NCI-H510A (cell line): ENCODE measurements at places on chromosomes 5 and 9.

DNA sequence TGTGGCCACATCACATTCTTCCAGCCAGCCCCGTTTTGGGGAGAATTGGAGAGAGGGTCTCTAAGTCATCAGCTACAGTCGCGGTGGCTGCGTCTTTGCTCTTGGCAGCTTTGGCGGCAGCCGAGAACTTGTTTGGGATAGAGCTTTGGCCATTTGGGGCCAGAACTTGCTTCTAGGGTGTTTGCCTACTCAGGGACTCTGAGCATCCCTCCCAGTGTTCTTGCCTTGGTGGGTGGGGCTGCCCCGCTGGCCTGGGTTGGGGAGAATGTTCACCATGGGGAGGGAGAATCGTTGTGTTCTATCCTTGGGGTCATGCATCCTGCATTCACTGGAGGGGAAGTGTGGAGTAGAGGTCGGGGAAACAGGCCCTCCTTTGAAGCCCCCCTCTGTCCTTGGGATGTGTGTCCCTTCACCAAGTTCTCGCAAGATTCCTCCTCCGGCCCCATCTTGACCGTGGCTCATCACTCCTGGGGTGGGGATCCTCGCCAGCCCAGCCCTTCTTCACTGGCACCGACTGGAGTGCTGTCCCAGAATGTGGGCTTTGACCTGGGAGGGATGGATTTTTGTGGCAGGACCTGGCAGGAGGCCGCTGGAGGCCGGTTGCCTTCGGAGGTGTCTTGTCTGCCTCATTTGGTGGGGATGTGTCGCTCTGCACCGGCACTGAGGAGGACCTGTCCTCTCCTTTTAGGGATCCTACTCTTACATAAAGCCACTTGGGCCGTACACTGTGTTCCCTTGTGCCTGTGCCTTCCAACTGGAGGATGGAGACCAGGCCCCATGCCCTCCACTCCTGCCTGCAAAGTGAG lies 3.5 kb downstream of the PHF2 start:
- no peak for DNase-seq

DNA sequence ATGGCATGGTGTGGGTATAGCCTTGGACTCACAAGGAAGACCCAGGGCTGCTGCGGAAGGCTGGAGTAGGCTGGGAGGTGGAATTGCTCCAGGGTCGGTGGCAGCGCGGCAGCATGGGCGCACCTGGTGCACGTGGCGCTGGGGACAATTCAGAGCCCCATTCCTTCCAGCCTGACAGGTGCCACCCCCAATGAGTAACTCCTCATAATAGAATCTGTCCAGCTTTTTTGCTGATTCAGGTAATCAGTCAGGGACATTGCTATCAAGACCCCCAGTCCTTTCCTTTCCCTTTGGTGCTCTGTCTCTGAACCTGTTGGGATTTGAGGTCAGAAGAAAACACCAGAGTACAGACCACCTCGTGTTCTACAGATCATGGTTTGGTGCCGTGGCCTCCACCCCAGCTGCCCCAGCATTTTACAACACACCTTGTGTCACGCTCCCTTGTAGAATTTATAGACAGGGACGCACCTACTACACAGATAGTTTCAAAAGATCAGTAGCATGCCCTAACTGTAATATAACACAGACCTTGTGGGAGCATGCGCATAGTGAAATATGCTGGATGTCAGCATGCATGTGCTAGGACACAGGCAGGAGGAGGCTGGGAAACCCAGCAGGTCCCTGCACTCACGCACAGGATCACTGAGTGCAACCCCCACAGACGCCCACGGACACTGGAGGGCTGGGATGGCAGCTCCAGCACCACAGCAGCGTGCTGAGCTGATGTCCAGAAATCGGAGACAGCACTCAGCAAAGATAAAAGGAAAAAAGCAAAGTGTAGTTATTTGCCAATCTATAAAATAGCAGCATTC lies 47.9 kb upstream of the CTSL start:
- DNase-seq = no peak

- no peak for DNase-seq
Measured at GRCh38 chr5:1865948-1866347, 16.8 kb downstream of the IRX4 start.

DNA sequence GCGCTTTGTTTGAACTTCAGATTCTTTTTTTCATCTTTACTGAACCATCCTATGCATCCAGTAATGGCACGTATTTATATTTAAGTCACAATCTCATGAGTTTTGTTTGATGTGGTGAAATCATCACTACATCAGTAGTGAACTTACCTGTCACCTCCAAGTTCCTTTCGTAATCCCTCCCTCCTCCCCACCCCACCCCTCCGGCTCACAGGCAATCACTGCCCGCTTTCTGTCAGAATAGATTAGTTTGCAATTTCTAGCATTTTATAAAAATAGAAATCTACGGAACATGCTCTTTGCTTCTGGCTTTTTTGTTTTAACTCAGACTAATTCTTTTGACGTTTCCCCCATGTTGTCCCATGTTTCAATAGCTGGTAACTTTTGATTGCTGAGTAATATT lies 305.4 kb upstream of the IRX4 start:
- no peak for DNase-seq

GRCh38 chr9:77486968-77487367 lies 161.2 kb downstream of the GNA14 start:
- DNase-seq = no peak

DNA sequence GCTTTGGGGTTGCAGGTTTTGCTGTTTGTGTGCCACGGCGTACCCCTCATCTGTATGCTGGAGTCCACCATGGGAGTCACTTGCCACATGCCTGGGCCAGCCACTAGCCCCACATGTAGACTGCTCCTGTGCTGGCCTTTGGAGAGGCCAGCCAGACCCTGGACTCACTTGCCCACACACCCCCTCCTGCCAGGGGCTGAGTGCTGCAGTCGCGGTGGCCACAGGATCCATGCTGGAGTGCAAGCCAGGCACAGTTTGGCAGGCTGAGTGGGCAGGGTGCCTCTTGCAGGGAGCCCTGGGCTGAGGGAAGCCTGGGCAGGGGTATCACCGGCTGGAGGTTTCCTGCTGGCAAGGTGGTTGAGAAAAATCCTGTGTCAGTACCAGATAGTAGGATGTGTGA lies 25.6 kb upstream of the GCNT1 start:
- no peak for DNase-seq

- DNase-seq = no peak
Measured at GRCh38 chr5:64690417-64691151, at the start of gene SHISAL2B. TSS of gene SHISAL2B (plus strand) at chr5:64690503. CDS start at chr5:64690624, 121 bp downstream.

- no peak for DNase-seq
Measured at GRCh38 chr9:6426117-6426516, 13.1 kb downstream of the UHRF2 start.

- DNase-seq = no peak
Measured at GRCh38 chr9:121818016-121818661, 166.7 kb downstream of the DAB2IP start.

GRCh38 chr9:92140754-92141143 lies 25.5 kb upstream of the SPTLC1 start:
- DNase-seq = no peak

DNA sequence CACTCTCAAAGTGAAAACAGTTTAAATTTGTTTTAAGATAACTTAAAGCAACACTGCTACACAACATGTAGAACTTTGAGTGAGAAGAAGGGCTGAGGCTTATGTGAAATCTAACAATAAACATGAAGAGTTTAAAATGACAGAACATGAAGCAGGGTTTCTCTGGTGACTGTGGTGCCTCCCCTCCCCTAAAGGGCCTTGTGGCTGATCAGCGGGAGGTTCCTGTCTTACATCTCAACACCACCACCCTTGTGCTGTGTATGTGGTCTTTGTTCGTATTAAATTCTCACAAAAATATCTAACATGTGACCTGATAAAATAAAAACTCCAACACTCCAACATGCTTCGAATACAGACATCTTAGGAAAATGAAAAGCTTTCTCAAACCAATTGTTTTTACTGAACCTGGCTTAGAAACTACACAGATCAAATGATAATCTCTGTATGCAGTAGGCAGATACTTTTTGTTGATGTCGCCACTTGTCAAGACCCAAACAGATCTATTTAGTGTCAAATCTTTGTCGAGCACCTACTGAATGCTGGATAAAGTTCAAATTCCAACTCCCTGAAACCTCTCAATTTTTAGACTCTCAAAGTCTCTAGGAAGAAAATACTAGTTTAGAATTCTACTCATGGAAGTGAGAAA lies 9.9 kb upstream of the IQGAP2 start:
- no peak for DNase-seq

DNA sequence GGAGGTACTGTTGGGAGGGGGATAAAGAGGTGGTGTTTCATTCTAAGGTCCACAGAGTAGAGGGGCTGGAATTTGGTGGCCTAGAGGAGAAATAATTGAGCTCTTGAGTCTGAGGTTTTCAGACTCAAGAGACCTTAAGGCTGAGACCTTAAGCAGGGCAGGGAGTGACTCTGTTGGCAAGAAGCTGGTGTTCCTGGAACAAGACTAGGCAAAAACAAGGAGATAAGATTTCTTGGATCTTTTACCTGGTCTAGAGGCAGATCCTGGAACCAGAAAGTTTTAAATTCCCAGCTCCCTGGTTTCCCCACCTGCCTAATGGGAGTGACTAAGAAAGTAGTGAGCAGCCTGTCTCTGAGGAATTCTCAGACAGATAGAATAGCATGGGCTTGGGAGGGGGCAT lies 4.1 kb upstream of the CCL21 start:
- DNase-seq = no peak

GRCh38 chr5:148214665-148215185 lies 11.9 kb downstream of the SPINK6 start:
- DNase-seq = no peak

- no peak for DNase-seq
Measured at GRCh38 chr9:76045221-76045620, 154.7 kb downstream of the PCSK5 start.

GRCh38 chr9:113011911-113012381 lies at the start of gene ZNF883:
TSS of gene ZNF883 (minus strand) at chr9:113012192.
- peak; percentile 30 for DNase-seq

DNA sequence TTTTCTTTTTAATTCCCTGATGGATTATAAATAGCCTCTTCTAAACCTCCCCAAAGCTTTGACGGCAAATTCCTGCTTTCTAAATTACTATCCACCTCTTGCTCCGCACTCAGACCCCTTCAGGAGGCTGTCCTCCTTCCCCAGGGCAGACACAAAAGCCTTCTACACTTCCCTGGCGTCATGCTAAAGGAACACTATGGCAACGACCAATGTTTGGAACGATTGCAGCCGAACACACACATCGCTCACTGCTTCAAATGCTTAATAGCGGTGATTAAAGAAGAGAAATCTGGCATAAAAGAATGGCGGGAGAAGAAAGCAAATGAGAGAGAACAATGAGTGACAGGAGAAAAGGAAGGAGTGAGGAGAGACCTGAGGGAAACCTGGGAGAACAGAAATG lies 297.3 kb downstream of the MLLT3 start:
- no peak for DNase-seq

GRCh38 chr9:88187631-88188030 lies 49.4 kb upstream of the SPATA31C2 start:
- DNase-seq = no peak

- DNase-seq = no peak
Measured at GRCh38 chr5:172799416-172799815, 28.4 kb upstream of the DUSP1 start.

DNA sequence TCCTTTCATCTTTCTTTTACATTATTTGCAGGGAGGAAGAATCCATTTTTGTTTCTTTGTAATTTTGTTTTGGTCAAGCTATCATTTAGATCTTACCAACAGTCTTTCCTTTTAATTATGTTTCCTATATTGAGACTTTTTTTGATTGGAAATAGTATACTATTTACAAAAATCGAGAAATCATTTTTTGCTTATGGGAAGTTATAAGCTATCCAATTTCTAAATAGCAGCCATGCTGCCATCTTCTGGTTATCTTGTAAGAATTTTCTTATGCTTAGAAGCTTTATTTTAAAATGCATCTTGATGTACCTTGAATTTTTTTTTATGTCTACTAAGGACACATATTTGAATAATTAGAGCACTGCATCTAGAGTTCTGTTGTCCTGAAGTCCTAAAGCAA lies 821.2 kb downstream of the PTPRD start:
- no peak for DNase-seq

- DNase-seq = no peak
Measured at GRCh38 chr5:129125819-129126218, 31.3 kb downstream of the ISOC1 start.

DNA sequence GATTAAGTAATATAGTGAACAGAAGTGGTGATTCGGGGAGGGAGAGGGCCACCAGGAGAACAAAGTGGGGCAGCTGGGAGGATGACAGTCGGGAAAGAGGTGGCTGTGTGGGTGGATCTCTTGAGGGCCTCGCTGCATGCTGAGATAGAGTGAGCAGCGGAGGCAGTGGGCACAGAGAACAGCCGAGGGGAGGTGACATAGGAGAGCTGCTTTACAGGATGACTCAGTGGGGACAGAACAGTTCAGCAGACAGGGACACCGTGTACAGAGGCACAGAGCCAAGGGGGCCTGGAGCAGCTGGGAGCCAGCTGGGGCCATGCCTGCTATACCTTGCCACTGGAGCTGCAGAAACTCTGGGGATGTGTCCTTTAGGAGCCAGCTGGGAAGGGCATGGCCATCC lies 273.9 kb downstream of the GADD45G start:
- peak; percentile 66 for DNase-seq

DNA sequence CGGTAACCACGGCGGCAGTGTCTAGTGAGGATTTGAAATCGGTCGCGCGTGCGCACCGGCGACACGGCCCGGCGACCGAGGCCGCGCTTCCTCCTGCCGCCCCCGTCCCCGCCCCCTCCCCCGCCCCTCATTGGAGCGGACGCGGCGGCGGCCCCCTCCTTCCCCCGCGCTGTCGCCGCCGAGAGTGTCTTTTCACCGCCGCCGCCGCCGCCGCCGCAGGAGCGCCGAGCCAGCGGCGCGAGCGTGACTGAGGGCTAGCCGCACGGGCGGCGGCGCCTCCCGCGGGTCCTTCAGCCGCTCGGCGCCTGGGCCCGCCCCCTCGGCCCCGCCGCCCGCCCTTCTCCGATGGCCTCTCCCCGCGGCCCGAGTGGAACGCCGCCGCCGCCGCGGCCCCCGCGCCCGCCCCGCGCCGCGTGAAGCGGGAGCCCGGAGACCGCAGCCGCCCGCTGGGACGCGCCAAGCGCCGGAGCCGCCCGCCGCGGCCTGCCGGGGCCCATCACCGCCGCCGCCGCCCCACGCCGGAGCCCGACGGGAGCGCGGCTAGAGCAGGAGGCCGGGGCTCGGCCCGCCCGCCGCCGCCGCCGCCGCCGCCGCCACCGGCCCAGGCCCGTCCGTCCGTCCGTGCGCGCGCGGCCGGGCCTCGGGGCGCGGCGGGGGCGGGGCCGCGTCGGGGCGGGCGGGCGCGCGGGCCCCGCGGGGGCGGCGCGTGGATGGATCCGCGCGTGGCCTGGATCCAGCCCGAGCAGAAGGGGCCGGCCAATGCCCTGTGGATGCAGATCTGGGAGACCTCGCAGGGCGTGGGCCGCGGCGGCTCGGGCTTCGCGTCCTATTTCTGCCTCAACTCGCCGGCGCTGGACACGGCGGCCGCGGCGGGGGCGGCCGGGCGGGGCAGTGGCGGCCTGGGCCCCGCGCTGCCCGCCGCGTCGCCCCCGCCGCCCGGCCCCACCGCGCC lies at the start of gene TENT4A:
TSS of gene TENT4A (plus strand) at position 159 of the 952 bp plus-strand sequence. CDS start at position 711, 552 bp downstream.
- no peak for DNase-seq

DNA sequence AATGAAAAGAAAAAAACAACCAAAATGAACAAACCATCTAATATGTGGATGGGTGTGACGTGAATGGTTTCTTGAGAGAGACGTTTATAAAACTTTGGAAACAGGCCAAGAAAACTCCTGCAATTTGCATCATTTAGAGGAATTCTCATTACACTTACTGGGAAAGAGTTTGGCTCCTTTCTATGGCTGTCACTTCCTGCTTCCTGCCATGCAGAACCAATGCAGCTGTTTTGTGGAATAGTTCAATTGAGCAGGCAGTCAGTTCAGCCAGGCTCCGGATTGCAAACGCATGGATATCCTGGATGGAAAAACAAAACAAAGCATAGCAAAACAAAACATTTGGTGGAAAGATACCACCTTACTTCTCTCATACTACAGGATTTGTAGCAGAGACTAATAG lies 36.6 kb downstream of the FAM114A2 start:
- DNase-seq = no peak
